ENCODE measurements at places on chromosomes 2 and 18.

- no peak for DNase-seq
These were observed at the start of gene SP140 for GRCh38 chr2:230225486-230225885. SP140 (plus strand) TSS chr2:230225736; CDS start chr2:230225845, 109 bp downstream.

GRCh38 chr2:42916324-42916723, 123.9 kb upstream of the HAAO start:
- DNase-seq, result no peak

DNA sequence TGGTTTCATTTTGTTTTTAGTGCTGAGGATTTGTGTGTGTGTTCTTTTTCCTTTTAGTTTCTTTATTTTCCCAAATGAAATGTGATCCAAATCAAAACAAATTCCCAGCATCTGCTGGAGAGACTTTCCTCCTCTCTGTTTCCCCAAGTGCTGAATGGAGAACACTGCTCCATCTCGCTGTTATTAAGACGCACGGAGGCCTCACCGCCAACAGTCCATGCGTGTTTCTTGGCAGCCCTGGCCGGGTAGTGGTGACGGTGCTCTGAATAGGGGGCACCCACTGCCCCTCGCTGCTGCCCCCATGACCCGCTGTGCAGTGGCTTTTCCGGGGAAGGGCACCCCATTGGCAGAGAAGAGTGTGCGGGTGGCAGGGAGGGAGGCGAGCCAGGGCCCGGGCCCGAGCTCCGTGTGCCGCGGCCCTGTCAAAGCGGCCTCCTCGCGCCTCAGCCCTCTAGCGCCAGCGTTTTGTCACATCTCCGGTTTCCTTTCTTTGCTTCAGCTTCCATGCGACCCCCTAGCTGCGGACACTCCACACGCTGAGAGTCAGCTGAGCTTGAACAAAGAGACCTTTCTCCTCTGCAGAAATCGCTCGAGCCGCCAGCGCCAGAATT, 473.7 kb upstream of the SALL3 start:
- peak; percentile 63 for DNase-seq

DNA sequence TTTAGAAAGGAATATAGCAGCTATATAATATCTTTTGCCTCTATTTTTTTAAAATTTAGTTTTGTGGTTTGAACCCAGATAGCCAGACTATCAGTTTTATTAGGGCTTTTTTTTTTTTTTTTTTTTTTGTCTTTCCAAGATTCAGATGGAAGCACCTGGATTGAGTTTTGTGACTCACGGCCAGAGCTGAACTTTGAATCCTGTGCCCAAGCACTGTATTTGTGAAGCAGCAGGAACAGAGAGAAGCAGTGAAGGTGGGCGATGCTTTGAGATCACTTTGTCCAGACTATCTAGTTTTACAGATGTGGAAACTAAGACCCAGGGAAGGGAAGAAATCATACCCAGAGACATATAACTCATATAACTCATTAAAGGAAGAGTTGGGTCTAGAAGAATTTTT, 33.9 kb downstream of the RPL37A start:
- DNase-seq, result no peak

GRCh38 chr18:79507546-79508480, 112.1 kb downstream of the NFATC1 start:
- DNase-seq, result peak; percentile 59

GRCh38 chr2:240701091-240701735, 9.5 kb downstream of the AQP12A start:
- no peak for DNase-seq

DNA sequence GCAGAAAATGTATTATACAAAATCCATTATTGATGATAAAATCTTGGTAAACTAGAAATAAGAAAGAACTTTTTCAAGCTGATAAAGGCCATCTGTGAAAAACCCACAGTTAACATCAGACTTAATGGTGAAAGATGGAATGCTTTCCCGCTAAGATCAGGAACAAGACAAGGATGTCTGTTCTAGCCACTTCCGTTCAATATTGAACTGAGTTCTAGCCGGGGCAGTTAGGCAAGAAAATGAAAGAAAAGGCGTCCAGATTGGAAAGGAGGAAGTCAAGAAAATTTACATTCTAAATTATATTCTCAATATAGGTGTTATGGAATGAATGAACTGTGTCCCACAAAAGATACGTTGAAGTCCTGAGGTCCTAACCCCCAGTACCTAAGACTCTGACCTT, 39.1 kb upstream of the DTNB start:
- no peak for DNase-seq

DNA sequence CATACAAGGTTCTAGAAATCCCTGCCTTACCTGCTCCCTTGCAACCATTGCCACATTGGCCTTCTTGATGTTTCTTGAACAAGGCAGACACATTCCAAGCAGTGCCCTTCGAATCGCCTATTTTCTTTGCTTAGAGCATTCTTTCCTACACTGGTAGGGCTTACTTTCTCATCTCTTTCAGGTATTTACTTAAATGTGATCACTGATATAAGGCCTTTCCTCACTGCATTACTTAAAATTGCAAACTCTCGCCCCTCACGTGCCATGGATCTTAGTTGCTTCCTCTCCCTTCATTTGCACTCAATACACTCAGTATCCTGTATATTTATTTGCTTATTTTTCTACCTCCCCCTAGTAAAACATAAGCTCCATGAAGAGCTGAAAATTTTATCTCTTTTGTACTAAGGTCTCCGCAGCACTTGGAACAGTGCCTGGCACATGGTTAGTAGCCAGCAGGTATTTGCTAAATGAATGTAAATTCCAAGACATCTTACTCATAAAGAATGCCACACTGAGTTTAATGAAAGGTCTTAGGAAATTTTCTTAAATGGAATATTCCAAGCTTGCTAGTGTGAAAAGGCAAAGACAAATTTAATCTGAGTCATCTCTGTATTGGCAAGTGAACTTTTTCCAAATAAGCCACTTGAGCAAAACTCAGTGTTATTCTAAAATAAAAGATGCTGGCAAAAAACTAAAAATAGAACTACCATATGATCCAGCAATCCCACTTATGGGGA, 42.4 kb upstream of the FIGN start:
- DNase-seq, result no peak

DNA sequence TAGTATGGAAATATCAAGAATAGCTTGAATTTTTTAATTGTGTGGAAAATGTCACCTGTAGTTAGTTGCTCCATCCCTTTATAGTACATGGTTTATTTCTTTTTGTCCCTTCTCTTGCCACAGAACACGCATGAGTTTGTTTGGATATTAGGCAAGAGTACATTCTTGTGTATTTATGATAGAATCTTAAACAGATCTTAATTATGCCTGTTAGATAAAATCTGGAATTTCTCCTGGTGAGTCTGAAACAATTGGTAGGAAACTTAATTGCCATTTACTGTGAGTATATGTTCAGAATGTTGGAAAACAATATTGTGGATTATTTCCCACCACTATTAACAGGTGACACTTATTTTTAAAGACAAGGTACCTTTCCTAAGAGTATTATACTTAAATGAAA, 30.2 kb upstream of the CABYR start:
- DNase-seq, result no peak

- no peak for DNase-seq
These were observed 5.2 kb downstream of the APCDD1 start for GRCh38 chr18:10459587-10459986.

GRCh38 chr2:105517814-105518705, 119.2 kb upstream of the FHL2 start:
- DNase-seq, result no peak

DNA sequence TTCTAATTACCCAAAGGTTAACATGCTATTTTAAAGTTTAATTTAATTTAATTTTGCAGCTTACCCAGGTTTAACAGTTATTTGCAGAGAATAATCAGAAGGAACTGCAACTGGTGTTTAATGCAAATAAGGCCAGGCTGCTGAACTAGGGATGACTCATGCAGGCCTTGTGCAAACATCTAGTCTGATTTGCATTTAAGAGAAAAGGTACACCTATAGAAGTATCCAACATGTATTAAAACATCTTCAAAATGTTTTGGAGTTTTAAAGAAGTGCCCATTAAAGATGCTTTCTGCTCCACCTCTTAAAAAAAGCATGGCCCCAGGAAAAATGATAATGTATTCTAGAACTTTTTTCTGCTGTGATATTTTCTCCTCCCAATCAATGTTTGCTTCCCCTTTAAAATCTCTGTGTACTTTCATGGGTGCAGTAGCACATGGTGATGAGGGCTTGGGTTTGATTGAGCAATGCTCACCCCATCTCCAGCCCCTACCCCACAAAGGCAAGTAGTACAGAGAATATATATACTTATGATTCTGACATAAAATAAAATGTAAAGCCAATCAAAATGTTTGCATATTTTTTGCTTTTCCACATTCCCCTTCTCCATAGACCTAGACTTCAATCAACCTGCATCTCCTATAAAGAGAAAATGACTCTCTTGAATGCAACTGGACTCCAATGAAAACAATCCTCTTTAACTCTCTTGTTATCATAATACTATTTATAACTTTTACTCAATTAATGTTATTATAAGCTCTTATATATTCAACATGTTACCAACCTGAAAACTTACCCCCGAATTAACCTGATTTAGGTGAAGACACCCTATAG, 54.1 kb downstream of the ATP8B1 start:
- DNase-seq, result no peak

GRCh38 chr2:126839796-126840195, 58.9 kb upstream of the TEX51 start:
- no peak for DNase-seq

DNA sequence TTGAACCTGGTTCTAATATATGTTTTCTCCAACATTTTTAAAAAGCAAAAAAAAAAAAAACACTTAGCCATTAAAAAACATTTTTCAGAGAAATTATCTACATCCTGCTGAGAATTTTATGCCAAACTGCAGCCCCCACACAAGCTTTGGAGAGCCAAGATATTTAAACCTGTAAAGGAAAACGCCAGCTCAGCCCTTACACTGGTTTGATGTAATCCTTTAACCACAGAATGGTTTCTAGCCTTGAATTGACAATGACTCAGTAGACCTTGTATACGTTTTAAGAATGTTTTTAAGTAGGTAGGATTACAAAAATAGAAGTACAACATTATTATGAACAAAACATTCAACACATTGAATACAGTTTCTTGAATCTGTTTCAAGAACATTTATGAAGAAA, 113.6 kb downstream of the BABAM2 start:
- no peak for DNase-seq

GRCh38 chr2:37318401-37318800, 6.2 kb downstream of the PRKD3 start:
- no peak for DNase-seq

- no peak for DNase-seq
These were observed 50.6 kb upstream of the ZEB2 start for GRCh38 chr2:144570566-144570965.

- no peak for DNase-seq
These were observed 112.2 kb downstream of the ZNF385B start for GRCh38 chr2:179749210-179749609.

GRCh38 chr2:149719695-149720094, 132.1 kb upstream of the MMADHC start:
- DNase-seq, result no peak

- no peak for DNase-seq
These were observed 72.7 kb downstream of the LRP1B start for GRCh38 chr2:142058149-142058548.

DNA sequence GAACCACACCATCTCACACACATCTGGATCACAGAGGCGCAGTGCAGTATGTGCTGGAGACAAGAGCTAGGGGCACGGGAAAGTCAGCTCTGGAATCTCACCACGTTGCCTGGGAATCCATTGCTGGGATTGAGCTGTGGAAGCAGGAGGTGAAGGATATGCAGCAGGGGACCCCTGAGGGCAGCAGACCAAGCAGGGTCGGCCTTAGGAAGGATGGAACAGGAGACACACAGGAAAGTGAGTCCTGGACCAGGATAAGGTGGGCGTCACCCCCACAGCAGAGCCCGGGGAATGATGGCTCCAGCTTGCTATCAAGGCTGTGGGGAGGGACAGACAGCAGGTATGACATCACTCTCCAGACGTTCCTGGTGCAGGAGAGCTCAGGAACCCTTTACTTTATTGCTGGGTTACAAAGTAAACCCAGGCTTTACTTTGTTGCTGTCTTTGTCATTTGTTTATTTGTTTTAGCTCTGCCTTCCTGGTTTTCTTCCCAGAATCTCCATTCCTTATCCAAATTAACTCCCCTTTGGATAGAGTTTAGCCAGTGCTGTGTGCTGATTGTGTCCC, 329.8 kb upstream of the MYT1L start:
- DNase-seq, result no peak

GRCh38 chr18:54329787-54330186, 27.9 kb downstream of the STARD6 start:
- DNase-seq, result no peak

DNA sequence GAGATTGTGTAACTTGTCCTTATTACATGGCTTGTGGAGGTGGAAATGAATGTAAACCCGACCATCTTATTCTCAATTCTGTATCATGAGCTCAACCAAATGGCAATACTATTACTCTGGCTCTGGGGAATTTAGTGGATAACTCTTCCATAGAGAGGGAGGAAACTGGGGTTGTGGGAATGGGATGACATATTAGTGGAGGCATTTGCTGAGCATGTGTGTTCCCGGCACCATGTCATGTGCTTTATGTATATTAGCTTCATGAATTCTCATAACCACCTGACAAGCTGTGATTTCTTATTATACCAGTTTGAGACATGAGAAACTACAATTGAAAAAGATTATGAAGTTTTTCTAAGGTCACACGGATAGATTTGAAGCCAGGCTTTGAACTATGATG, 112.8 kb upstream of the TMEFF2 start:
- DNase-seq, result no peak

DNA sequence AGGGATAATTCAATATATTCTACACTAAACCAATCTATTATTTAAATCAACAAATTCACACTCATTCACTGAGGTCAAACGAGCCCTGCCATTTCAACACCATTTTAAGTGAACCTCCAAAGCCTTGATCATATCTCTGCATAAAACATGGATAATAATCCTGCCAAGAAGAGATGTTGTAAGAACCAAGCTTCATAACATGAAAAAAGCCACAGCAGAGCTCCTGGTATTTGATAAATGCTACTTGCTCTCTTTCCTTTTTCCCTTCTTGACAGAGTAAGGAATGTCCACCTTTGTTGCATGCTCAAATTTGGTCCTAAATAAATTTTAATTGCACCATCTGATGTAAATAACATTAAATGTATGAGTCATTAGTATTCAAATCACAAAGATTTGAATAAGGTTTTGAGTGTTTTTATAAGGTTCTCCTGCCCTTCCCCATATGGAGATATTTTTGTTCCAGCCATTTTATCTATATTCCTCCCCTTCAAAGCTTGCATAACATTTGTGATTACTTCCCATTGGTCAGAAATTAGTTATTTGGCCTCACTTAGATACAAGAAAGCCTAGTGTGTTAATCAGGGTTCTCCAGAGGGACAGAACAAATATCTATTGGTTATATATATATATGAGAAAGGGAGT, 318.8 kb downstream of the RND3 start:
- DNase-seq, result no peak

DNA sequence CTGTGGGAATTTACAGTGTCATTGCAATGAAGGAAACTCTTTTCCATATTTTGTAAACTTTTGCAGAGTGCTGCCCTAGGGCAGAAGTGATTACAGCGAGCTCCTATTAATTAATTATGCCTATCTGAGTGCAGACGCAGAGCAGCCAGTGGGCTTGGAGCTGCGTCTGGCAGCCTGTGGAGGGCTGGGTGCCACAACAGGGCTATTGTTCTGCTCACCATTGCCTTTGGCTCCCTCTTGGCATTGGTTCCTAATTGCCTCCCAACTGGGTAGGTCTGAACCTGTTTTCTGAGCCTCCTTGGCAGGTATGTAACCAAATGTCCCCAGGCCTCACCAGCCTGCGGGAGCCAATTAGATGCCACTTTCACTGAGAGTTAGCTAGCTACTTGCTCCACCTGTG, 25.6 kb upstream of the ITGB6 start:
- no peak for DNase-seq
